ENCODE measurements at places on chromosomes 5 and 9. TPM values are rescaled to one million over a fixed set of nuclear protein-coding genes. Genes with fewer than 3 reads are reported as not detected.

- no peak for DNase-seq
Observed at GRCh38 chr9:15287309-15287708, 19.7 kb downstream of the TTC39B start.

GRCh38 chr9:136343121-136343883, 16.0 kb downstream of the GPSM1 start:
- no peak for DNase-seq

- no peak for DNase-seq
Observed at GRCh38 chr5:148963664-148964063, 99.2 kb downstream of the SH3TC2 start.

DNA sequence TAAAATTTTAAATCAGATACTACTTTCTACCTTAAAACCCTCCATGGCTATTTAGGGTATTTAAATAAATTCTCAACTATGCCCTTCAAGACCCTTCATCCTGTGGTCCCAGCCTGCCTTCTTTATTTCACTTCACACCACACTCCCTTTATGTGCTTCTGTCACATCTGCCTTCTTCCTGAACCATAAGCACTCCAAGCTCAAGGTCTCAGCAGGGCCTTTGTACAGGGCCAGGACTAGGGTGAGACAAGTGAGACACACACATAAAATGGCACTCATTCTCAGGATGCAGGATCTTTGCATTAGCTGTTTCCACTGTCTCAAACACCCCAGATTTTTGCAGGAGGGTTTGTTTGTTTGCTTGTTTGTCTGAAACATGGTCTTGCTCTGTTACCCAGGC, 7.6 kb downstream of the ITK start:
- DNase-seq = no peak

DNA sequence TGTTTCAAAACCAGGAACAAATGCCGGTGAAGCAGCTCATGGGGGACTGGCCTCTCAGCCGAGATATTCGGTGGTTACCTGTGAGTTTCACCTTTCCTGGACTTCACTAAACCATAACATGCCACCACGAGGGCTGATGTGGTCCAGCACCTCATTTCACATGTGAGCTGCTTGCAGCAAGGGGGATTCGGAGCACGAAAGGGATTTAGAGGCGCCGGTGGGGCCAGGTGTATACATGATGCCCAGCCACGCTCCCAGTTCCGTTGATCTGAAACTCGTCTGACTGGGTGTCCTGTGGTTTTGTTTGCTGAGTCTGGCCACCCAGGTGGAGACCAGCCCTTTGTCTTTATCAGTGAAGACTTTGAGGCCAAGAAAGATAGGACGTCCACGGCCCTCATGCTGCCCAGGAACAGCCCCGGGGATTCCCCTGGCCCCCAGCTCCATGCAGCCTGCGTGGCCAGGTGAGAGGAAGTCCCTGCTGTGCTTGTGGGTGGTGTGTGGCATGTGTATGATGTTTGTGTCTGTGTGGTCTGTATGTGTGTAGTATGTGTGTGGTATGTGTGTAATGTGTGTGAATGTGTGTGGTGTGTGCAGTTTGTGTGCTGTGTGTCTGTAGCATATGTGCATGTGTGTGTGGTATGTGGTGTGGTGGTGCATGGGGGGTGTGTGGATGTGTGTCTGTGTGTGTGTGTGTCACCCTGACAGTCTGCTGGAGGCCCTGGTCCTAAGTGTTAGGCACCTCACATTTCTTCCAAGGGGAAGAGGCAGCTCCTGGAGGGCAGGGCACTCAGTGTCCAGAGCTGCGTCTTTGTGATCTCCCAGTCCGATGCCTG, 23.4 kb downstream of the PHF2 start:
- DNase-seq = no peak

DNA sequence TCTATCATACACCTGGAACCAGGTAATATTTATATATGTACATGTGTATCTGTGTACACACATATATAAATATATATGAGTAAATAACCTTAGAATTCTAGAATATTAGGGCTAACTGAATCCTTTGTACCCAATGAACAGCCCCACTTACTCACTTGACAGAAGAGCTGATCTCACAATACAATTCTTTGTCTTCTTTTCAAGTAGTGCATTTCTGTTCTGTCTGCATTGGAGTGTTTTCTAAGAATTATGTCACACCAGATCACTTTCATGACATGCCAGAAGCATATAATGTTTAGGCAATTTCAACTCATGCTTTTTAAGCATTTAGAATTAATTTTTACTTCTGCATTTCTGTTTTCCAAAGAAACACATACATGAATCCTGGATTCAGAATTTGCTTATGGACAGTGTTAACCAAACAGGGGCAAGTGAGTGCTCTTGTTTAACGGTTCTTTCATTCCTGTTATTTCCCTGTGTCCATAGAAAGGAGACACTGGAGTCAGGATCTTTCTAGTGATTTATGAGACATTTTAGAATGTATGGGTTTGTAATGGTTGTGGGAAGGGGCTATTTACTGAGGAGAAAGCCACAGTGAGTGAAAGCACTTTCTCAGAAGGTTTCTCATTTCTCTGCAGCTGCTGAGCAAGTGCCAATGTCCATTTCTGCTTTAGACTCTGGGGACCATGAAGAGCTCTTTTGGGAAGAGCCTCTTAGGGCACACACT, 123.2 kb downstream of the RMI1 start:
- DNase-seq = no peak

- no peak for DNase-seq
Observed at GRCh38 chr9:120698766-120699165, 15.5 kb downstream of the MEGF9 start.

GRCh38 chr5:172897481-172898217, 61.6 kb upstream of the RPL26L1 start:
- DNase-seq = peak; percentile 96

DNA sequence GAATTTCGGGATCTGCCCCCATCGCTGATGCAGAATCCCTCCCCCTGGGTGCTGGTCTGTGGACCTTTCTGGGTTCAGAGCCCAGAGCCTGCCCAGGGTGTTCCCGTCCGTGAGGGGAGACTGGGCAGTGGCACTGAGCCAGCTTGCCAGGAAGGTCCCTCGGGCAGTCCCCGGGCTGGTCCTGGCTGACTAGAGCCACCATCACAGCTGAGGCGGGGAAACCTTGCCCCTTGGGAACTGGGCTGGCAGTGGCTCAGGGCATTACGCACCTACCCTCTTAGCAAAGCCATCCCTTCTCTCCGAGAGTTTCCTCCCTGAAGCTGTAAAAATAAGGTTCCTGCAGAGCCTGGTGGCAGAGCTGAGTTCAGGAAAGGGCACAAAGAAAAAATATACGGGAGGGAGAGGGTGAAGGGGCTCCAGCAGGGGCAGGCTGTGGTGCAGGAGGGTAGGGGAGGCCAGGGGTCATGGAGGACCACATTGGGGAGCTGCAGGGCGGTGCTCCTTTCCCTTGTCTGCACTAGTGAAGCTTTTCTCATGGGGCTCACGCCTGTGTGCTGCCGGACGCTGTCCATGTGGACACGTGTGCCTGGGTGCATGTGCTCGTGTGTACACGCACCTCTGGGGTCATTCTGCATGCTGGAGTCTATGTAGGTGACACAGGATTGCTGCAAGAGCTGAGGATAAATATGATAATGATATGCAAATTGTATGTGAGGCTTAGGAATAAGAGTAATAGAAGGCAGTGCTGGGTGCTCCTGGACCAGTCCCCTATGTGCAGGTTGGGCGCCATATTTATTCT, 118.9 kb downstream of the LHX2 start:
- no peak for DNase-seq

DNA sequence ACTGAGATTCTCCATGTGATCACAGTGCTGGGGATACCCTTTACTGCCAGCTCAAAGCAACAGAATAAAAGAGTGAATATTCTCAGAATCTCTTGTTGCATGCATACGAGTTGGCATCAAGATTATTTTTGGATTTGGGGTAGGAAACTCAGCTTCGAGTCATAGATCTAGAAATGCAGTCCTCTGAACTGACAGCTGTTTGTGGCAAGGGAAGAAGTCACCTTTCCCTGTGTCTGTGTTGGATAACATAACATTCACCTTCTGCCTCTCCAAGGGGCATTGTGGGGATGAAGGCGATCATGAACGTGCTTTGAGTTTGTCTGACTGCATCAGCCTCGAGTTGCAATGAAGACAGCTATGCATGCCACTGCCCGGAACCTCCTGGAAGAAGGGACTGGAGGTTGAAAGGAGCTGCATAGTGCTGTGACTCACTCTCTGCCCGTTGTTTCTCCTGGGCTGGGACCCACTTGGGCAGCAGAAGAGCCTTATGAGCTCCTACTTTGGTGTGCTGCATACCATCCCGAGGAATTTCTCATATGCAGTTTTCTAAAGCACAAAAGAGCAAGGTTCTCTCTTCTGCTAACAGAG, 231.7 kb downstream of the ARHGAP26 start:
- peak; percentile 83 for DNase-seq

- no peak for DNase-seq
Observed at GRCh38 chr5:151632524-151632923, 41.4 kb upstream of the FAT2 start.

DNA sequence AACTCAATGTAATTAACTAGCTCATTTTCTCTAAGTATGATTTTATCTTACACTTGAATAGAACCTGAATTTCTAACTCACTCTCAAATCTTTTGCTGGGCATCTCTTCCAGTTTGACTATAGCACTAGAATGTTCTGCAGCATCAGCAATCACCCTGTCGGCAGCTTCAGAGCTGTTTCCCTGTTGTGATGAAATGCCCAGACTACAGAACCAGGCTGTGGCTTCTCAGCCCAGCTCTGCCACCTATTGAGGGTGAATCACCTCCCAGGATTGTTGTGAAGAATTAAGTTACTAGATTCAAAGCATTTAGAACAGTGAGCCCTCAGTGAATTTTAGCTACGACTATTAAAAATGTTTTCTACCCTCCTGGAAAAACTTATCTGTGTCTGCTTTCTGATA, 90.4 kb upstream of the ANKRD55 start:
- DNase-seq = peak; percentile 67

DNA sequence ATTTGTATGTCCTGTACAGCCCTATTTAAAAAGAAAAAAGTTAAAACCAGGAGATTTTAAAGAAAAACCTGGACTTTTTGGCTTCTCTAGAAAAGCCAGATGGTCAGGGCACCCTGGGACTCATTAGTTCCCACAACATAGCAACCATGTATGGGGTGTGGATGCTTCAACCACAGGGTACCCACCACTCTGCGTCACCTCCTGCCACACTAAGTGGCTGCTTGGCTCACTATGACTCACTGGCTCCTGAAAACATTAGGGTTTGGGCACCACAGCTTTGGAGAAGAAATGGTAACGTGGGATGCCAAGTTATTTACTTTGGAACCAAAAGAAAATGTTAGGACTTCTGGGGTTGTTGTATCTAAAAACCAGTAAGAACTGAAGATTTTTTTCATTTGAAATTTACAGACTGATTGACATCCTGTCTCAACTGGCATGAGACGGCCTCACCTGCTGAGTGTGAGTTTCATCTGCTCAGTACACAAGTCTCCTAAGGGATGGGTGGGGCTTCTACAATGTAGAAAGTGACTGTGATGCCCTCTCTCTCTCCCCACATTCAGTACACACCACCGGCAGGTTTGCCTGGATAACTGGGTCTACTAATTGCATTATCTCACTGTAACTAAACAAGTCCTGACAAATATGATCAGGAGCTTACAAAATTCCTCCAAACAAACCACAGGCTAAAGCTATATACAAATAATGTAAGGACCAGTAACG, 103.9 kb downstream of the ESM1 start:
- DNase-seq = peak; percentile 89

GRCh38 chr9:73839471-73839870, 657.7 kb upstream of the RORB start:
- no peak for DNase-seq

- DNase-seq = no peak
Observed at GRCh38 chr5:76401801-76402250, 1.3 kb upstream of the IQGAP2 start.

DNA sequence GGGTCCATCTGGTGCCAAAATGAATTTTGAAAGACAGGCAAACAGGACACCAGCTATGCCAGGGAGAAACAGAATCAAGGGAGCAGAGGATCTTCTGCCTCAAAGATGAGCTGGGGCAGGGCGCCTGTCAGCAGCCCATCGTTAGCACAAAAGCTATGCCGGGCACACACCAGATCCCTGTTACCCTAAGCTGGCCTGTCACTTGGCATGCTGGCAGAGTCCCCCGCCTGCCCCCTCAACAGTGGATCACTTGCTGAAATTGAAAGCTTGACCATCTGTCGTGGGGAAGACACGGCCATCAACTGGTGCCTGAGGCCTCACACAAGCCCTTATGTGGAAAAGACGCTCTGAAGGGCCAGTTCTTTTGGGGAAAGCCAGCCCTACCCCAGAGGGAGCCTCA, 256.4 kb downstream of the EBF1 start:
- DNase-seq = no peak

GRCh38 chr9:131860430-131860829, 120.6 kb upstream of the RAPGEF1 start:
- no peak for DNase-seq

- no peak for DNase-seq
Observed at GRCh38 chr9:118896324-118897000, 472.8 kb downstream of the BRINP1 start.

GRCh38 chr5:66904189-66904588, 292.4 kb downstream of the CD180 start:
- DNase-seq = no peak

GRCh38 chr5:116872986-116873385, 298.4 kb upstream of the SEMA6A start:
- no peak for DNase-seq

GRCh38 chr5:141681695-141682641, at the start of gene ARAP3:
ARAP3 (minus strand) TSS chr5:141682230; CDS start chr5:141680486, 1,744 bp downstream.
- peak; percentile 78 for DNase-seq

DNA sequence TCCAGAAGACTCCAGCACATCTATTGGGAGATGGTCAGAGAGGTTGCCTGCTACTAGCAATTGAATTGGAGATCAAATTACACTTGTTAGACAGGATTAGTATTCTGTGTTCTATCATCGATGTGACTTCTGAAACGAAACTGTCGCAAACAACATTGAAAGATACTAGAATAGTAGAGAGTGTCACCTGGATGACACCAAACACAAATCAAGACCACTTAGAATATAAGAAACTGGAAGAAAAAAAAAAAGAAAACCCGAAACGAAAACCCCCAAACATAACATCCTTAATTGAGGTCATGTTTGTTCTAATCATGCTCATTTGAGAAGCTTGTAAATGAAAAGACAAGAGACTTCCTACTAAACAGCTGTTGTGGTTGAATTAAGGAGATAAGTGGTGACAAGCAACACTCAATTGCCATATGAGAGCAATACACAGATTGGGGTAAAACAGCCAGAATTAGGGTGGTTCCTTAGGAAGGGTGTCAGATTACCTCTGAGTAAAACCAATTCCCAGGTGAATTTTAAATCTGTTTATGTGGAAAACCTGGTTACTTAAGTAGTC, 97.6 kb downstream of the BASP1 start:
- DNase-seq = no peak

LCN2 gene
- total RNA-seq = not detected

PCDHGA12 gene
- 0.66 TPM for total RNA-seq

RASEF gene
- 0.14 TPM for total RNA-seq

TXNDC8 gene
- not detected for total RNA-seq

QRFP gene
- total RNA-seq = not detected

GLRA1 gene
- total RNA-seq = not detected

ZNF883 gene
- 4.7 TPM for total RNA-seq

KIF20A gene
- total RNA-seq = 99.6 TPM

TXN gene
- 517 TPM for total RNA-seq

RASGRF2 gene
- total RNA-seq = 6.4 TPM

Measured in HT1080 (cell line).